ENCODE measurements at places on chromosomes 5 and 9.

DNA sequence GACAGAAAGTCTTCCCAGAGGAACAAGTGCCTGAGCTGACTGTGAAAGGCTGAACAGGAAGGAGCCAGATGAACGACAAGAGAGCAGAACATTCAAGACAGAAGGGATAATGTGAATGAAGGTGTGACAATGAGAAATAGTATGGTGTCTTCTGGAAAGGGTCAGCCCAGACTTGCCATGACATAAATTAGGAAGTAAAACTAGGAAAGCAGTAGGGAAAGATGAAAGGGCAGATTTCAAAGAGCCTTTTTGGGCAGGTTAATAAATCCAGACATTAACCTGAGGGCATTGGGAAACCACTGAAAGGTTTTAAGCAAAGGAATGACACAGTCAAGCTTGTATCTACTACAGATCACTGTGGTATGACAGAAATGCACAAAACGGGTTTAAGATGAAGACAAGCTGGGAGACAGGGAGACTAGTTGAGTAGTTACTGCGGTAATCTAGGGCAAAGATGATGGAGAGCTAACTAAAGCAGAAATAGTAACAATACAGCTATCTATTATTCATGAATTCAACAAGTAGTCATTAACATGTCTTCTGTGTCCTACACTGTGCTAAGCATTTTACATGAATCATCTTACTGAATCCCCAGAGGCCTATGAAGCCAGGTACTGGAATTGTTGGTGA lies 580.9 kb upstream of the WWC1 start:
- no peak for DNase-seq

GRCh38 chr9:128118971-128119665 lies 8.4 kb downstream of the PTGES2 start:
- DNase-seq: no peak

DNA sequence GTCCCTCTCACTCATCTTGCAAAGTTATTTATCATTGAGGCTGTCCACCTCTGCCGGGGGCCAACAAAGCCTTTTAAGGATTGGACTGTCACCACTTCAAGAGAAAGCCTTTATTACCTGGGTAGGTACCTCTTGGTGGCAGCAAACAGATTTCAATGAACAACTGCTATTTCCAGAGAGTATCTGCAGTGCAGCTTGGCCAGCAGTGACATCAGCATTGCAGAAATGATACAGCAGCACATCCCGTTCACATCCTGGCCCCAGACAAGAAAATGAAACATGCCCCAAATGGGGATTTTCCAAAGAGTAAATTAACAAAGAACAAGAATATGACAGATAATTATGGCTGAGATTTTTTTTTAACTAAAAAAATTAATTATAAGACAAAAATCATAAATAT lies 2.3 kb upstream of the SPATA6L start:
- DNase-seq: no peak

DNA sequence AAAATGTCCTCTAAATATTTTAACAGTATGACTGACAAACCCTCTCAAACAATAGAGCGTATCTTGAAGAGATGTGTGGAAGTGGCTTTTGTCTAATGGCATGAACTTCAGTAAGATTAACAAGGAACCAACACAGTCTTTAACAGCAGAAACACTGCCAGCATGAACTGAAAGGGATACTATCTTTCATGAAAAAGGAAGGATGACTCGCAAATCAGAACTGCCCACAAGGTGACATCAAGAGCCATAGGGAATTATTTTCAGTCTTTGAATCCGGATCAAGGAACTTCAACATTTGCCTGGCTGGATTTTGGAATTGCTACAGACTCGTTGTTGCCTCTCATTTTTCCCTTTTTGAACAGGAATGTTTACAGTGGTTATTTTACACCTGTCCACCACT lies 5.1 kb upstream of the HEXB start:
- no peak for DNase-seq

- no peak for DNase-seq
These were observed 33.0 kb downstream of the TRIM32 start for GRCh38 chr9:116720111-116720510.

- DNase-seq: no peak
These were observed 20.7 kb upstream of the ROPN1L start for GRCh38 chr5:10420932-10421331.

GRCh38 chr5:155728857-155729683 lies 597.9 kb upstream of the SGCD start:
- DNase-seq: no peak

- DNase-seq: no peak
These were observed 14.3 kb downstream of the SNX30 start for GRCh38 chr9:112764837-112765236.

DNA sequence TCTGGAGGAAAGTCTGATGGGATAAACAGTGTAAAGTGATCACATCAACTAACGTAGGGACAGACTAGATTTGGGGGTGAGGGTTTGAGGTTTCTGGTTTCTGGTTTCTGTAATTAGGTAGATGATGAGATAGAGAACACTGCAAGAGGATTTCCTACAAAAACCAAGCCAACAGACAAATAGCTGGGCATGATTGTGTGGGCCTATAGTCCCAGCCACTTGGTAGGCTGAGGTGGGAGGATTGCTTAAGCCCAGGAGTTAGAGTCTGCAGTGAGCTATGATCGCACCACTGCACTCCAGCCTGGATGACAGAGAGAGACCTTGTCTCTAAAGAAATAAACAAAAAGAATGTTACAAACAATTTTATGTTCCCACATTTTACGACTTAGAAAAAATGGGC lies 34.4 kb upstream of the RNU6ATAC start:
- DNase-seq: no peak

- no peak for DNase-seq
These were observed 50.5 kb upstream of the COL5A1 start for GRCh38 chr9:134591082-134591571.

DNA sequence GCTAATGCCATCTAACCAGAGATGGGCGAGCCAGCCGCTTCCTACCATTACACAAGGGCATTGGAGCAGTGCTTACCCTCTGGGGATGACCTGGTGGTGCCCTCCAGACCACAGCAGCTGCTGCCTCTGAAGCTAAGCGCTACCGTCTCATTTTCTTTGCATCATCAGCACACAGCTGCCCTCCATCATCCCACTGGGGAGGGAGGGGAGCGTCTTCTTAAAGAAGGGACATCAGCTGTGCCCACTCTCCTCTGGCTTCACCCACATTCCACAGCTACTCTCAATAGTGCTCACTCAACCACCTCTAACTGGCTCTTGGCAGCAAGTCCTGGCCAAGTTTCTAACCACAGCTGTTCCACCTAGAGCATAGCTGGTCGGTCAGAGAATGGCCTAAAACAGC lies 503.4 kb downstream of the NFIB start:
- DNase-seq: no peak

DNA sequence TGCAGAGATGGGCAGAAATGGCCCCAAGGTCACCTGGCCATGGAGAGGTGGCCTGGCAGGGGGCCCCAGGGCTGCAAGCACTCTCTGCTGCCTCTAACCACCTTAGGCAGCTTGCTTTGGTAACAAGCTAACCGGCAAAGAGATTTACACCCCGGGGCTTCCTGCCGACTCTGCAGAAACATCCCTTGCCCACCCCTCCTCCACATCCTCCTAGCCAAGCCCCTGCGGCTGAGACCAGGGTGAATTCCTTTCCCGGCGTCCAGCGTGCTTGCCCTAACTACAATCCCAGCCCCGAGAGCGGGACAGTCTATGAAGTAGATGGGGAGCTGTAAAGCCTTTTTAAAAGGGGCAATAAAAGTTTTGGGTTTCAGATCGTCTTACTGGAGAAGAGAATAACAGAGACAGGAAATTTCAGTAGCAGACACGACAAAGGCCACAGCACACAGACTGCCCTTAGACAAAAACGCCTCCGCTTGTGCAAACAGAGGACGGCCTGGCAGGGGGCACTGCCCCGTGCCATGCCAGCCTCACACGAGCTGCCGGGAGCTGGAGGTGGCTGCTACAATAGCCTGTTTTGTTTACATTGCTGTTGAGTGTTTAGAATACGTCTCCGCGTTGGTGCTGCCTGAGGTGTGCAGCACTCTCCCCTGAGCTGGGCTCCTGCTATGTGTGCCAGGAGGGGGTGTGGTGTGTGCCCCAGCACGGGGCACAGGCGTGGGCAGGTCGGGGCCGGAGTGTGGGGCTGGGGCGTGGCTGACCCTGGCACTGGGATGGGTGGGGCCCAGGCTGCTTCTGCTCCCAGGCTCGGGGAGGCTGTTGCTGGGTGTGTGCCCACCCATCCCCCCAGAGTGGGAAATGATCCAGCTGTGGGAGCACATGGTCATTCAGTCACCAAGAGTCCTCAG lies 15.3 kb downstream of the MYMK start:
- no peak for DNase-seq

DNA sequence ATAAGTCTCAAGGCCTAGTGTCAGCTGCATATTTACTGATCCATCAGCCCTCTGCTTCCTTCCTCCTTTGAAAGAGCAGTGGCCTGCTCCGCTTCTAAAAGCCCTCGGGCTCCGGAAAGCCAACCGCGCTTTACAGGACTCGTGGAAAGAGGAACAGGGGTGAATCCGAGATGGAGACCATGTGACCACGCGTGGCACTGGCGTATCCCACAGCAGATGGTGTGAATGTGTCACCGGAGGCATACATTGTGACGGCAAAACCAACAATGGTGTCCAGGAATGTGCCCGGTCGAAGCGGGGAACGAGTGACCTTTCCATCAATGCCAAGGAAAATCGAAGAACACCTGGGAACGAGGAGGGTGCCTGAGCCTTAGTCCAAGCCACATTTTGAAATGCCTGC lies 484.6 kb downstream of the SPATA31A7 start:
- no peak for DNase-seq

- no peak for DNase-seq
These were observed 367.5 kb upstream of the BRINP1 start for GRCh38 chr9:119736491-119737454.

DNA sequence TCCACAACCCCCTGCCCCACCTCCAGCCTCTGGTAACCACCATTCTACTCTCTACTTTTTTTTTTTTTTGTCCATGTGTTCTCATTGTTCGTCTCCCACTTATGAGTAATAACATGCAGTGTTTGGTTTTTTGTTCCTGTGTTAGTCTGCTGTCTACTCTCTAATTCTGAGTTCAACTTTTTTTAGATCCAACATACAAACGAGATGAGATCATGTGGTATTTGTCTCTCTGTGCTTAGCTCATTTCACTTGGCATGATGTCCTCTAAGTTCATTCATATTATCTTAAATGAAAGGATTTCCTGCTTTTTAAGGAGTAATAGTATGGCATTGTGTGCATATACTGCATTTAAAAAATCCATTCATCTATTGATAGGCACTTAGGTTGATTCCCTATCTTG lies 130.9 kb downstream of the NMUR2 start:
- DNase-seq: no peak

DNA sequence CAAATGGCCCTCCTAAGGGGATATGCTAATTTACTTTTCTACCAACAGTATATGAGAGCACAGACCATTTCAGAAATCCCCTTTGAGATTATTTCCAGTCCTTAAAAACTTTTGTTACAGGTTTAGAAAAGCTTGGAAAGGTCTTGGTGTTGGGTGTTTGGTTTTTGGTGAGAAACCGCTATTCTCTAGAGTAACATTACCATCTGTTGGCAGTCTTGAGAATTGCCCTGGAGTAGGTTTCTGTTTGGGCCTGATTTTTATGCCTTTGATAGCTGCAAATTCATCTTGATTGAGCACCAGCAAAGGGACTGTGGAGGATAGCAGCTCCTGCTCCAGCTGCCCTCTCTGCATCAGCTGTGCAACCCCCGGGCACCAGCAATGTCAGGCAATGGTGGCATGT lies 8.0 kb downstream of the NUDT2 start:
- DNase-seq: no peak

DNA sequence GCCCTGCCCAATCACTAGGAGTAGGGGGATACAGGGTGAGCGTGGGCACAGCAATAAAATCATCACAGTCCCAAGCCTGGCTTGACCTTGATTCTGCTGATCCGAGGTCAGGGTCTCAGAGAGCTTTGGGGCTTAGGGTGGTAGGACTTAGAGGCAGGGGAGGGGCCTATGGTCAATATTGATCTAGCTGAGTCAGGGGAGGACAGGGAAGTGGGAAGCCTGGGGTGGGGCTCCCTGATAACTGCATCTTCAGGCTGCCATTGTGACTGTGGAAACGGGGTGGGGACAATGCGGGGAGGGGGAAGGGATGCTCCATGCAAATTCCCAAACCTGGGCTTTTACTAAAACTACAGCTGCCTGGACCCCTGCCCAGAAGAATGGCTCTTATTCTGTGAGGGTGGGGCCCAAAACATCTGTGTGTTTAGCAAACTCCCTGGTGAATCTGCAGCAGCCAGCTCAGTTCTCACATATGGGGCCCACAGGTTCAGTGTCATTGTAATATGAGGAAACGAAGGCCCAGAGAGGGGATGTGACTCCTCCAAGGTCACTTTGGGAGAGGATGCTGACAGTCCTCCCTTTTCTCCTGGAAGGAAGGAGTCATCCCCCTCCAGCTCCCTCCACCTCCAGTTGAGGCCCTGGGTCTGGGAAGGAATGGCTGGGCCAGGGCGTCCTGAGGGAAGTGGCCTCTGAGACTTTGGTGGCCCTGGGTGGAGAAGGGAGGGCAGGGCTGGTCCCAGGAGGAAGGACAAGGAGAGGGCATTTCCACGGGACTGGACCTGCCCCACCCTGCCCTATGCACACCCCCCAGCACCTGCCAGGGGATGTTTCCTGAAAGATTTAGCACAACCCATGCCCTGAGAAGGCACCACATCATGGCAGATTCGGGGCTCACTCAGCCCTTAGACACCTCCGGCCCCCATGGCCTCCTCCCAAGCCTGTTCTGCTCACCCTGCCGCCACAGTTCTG lies 26.4 kb downstream of the SLC6A7 start:
- DNase-seq: no peak

GRCh38 chr9:34253460-34253837 lies 74.6 kb downstream of the UBAP1 start:
- no peak for DNase-seq

- no peak for DNase-seq
These were observed 168.1 kb downstream of the SNCAIP start for GRCh38 chr5:122480146-122480545.

GRCh38 chr5:140338908-140339307 lies 7.5 kb downstream of the HBEGF start:
- DNase-seq: no peak

- DNase-seq: no peak
These were observed 87.6 kb upstream of the TMED7 start for GRCh38 chr5:115713408-115713807.

DNA sequence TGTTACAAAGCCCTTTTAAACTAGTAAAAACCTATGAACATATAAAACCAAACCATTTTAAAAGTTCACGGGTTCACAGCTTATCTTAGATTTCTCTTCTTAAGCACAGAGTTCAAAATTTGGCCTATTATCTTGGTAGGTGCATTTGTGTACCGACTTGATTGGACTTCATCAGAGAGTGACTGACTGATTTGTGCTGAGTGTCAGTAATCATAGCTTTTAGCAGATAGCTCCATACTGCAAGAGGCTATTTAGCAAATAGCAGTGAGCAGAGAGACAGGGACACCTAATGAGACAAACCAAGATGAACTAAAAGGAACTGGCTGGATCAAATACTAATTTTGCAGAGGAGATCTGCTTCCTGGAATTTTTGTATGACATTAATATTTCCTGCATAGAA lies 274.5 kb downstream of the PRR16 start:
- DNase-seq: no peak

- no peak for DNase-seq
These were observed 249.1 kb downstream of the SAXO1 start for GRCh38 chr9:18783909-18784308.

GRCh38 chr9:70531311-70531710 lies 116.9 kb upstream of the KLF9 start:
- no peak for DNase-seq

GRCh38 chr5:111743512-111743911 lies 13.5 kb downstream of the NREP start:
- DNase-seq: no peak

GRCh38 chr5:94432499-94432898 lies 185.9 kb downstream of the KIAA0825 start:
- DNase-seq: no peak
